Neural crest cell (in vitro differentiated cells): ENCODE measurements at places on chromosomes 1 and 21. TPM values are rescaled to one million over a fixed set of nuclear protein-coding genes. Genes with fewer than 3 reads are reported as not detected.
A peak's percentile ranks its signal among the peaks of the same experiment; 100 is the strongest.

- no peak for DNase-seq
- H3K36me3 ChIP-seq: peaks cover 20% of the 10 kb centered on the region
- peak overlapping the region; percentile 95 for H3K4me3 ChIP-seq
These were observed 1.1 kb downstream of the SERBP1 start for GRCh38 chr1:67429011-67429527.

DNA sequence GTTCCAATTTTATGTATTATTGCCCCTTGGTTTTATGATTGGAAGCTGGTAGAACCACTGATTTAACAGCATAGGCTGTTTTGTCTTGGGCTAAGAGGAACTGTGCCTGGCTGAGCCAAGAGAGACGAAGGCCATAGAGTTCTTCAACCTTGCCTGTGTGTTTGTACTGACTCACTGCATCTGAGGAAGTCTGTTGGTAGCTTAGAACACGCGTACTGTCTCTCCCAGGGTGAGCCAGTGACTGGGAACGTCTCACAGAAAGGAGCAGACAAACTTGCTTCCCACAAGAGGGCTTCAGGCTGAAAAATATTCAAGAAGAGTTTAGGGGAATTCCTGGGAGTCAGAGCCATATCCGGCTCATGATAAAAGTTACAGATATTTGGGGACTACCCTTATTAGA, 14.9 kb downstream of the TMEM51 start:
- H3K4me1 ChIP-seq: peaks cover 10% of the 10 kb centered on the region
- H3K27me3 ChIP-seq: no peaks in the 10 kb centered on the region

DNA sequence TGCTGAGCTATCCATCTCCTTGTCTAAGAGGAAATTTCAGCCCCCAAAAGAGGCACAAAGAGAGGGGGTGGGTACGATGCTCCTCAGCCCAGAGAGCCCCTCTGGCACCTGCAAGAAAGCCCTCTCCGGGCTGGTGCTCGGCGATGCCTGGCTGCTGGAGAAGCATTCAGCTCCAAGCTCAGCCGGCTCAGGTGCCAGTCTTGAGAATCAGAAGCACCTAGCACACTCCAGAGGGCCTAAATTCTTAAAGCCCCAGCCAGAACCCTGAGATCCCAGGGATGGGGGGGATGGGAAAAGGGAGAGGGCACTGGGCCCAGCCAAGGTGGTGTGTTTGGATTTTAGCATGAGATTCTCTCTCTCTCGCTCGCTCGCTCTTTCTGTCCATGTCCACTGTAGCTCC, 2.9 kb downstream of the GRIK3 start:
- H3K4me3 ChIP-seq: peak overlapping the region; percentile 21
- no peak overlapping the region for H3K27ac ChIP-seq
- H3K36me3 ChIP-seq: no peaks in the 10 kb centered on the region
- H3K4me1 ChIP-seq: peaks cover 33% of the 10 kb centered on the region
- H3K27me3 ChIP-seq: peaks cover 94% of the 10 kb centered on the region

DNA sequence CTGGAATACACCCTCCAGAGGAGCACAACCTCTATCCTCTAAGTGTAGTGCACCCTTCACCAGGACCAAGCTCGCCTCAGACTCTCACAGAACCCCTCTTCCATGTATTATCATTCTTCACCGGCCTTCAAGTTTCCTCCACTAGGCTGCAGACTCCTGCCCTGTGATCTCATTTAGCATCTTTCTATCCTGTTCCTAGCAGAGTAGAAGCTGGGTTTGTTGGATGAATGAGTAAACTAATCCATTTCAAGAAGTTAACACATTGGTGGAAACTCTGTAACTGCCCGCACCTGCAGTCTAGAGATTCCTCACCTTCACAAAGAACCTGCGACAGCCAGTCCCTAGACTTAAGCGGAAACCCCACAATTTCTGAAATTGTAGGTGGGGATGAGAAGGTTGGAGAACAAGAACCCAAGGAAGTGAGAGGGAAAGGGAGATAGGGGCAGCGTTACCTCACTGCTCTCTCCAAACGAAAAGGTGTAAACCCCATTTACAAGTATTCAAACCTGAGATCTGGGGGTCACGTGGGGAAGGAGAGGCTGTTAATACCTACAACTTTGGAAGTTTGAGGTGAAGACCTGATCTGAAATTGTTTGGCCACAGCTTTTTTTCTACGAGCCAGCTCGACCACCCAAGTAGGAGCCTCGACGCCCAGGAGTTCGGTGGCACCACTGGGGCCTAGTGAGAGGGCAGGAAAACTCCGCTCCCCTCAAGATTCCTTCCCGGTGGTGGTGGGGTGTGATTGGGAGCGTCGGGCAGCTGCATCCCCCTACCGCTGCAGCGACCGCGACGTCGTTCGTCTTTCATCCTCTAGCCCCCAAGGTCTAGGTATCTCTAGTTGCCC, 1.2 kb downstream of the PTPN14 start:
- no peaks in the 10 kb centered on the region for H3K27me3 ChIP-seq
- H3K27ac ChIP-seq: peak overlapping the region; percentile 81
- peaks cover 53% of the 10 kb centered on the region for H3K4me1 ChIP-seq
- peak overlapping the region; percentile 92 for H3K4me3 ChIP-seq
- no peaks in the 10 kb centered on the region for H3K36me3 ChIP-seq

GRCh38 chr1:108704496-108704895, 8.2 kb upstream of the FNDC7 start:
- no peak overlapping the region for H3K4me3 ChIP-seq
- H3K4me1 ChIP-seq: no peaks in the 10 kb centered on the region
- no peak for DNase-seq
- peaks cover 4% of the 10 kb centered on the region for H3K27me3 ChIP-seq

DNA sequence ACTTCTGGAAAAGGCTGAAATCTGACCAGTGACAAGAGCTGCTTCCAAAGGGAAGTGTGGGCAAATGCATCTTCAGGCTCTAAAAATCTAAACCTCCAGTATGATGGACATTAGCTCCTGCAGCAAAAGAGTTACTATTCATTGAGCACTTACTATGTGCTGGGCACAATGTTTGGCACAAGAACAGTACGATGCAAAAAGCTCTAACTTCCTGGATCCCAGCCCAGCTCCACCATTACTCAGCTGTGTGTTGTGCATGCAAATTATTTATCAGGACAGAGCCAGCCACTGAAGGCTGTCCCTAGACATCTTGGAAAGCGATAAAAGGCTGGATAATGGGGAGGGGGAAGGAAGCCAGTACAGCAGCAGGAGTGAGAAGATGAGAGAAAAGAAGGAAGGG, 143.5 kb downstream of the ELAVL4 start:
- H3K27me3 ChIP-seq: no peaks in the 10 kb centered on the region
- H3K4me1 ChIP-seq: no peaks in the 10 kb centered on the region
- no peak overlapping the region for H3K4me3 ChIP-seq
- DNase-seq: no peak
- no peaks in the 10 kb centered on the region for H3K36me3 ChIP-seq

DNA sequence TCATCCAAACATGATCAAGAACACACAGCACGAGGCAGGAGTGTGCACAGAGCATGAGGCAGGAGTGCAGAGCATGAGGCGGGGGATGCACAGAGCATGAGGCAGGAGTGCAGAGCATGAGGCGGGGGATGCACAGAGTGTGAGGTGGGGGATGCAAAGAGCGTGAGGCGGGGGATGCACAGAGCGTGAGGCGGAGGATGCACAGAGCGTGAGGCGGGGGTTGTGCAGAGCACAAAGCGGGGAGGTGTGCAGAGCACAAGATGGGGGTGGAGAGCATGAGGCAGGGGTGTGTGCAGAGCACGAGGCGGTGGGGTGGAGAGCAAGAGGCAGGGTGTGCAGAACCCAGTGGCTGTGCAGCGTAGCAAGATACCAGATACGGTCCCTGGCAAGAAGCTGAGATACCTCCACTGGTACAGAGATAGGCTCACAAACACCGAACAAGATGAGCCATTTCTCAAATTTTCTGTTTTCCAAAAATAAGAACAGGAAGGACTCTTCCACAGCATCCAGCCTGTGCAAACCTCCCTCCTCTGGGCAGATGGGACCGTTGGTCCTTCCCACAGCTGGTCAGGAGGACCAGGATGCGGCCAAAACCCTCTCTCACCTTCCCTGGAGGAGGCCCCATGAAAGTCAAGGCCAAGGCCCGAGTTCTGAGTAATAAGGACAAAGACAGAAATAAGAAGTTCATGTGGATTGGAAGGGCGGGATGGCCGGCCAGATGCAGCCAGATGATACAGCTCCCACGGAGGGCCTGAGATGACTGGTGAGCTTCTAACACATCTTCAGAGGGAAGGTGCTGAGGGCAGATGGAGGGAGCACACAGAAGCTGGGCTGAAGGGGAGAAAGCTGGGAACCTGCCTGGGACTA, 12.0 kb downstream of the SPATC1L start:
- no peak overlapping the region for H3K27ac ChIP-seq
- H3K36me3 ChIP-seq: peaks cover 29% of the 10 kb centered on the region
- H3K27me3 ChIP-seq: no peaks in the 10 kb centered on the region
- no peaks in the 10 kb centered on the region for H3K4me1 ChIP-seq
- no peak overlapping the region for H3K4me3 ChIP-seq

DNA sequence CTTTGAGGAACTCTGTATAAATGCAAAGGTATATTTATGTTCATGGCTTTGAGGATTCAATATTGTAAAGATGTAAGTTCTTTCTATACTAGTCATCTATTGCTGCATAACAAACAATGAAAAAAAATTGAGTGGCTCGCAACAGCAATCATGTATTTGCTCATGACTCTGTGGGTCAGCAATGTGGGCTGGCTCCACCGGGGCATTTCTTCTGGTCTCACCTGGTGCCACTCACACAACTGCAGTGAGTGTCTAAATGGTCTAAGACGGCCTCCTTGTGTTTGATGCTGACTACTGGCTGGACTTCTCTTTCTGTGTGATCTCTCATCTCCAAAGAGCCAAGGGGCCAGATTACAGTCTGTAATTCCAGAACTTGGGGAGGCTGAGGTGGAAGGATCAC, 45.1 kb upstream of the EXO1 start:
- H3K4me3 ChIP-seq: no peak overlapping the region
- no peaks in the 10 kb centered on the region for H3K4me1 ChIP-seq
- H3K27ac ChIP-seq: no peak overlapping the region
- no peaks in the 10 kb centered on the region for H3K36me3 ChIP-seq
- H3K27me3 ChIP-seq: peaks cover 6% of the 10 kb centered on the region

The CA6 gene
- total RNA-seq: not detected in 2 replicates

The PLEKHG5 gene
- 28.9 and 31.7 TPM in 2 replicates for total RNA-seq

The LCE3D gene
- total RNA-seq: not detected in 2 replicates

The PAX7 gene
- 10.2 and 10.9 TPM in 2 replicates for total RNA-seq
